ENCODE measurements at places on chromosomes 13 and 19.
A peak's percentile ranks its signal among the peaks of the same experiment; 100 is the strongest.

DNA sequence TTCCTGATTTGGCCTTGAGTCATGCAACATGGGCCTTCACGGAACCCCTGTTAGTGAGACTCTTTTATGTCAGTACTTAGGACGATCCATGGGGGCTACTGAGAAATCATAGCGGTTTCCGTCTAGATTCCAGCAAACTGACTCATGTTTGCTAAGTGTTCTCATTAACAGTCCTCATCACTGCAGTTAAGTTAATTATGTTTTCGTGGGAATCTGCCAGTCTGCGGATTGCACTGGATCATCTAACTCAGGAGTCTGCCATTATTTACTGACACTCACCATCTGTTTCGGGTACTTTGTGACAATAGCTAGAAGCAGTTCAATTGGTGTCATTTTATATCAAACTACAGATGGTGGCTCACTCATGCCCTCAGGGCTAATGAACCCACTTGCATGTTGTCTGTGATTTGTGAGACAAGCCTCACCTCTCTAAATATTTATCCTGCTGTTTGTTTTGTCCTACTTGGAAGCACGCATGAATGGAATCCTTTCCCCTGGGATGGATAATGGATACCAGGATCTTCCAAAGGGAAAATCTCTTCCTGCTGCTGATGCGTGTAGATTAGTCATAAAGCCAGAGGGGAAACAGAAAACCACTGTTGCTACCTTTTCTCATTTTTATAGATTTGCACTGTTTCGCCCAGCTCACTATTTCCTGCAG lies 61.8 kb downstream of the RAB20 start:
- DNase-seq = peak; percentile 80

DNA sequence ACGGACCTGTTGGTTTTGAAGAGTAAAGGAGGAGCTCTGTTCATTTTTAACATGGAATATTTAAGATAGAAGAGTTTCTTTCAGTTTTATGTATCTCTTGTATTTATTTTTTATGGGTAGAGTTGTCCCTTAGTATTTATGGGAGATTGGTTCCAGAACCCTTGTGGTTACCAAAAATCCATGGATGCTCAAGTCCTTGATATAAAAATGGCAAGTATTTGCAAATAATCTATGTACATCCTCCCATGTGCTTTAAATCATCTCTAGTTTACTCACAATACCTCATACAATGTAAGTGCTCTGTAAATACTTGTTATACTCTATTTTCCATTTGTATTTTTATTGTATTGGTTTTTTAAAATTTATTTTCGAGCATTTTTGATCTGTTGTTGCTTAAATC lies 63.1 kb downstream of the TM9SF2 start:
- no peak for DNase-seq

DNA sequence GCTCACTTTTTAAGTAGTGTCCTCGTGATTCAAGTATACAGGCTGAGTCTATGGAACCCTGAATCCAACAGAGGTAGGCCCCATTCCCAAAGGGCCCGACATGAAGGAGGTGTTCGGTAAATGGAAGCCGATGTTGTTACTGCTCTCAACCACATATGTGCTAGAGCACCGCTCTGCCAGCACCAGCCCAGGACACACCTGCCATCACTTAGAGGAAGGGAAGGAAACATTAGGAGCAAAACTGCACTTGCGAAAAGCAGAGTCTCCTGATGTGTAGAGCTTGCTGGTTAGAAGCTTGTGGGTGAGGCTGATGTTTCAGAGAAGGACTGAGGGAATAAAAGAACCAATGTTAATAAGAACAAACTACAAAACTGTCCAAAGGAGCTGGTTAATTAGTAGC lies 9.4 kb upstream of the CCDC97 start:
- DNase-seq = no peak

- DNase-seq = no peak
These were observed at the start of gene USP12 for GRCh38 chr13:27171244-27171826. Gene USP12 (minus strand): TSS chr13:27171811. CDS start chr13:27171639, 172 bp downstream.

DNA sequence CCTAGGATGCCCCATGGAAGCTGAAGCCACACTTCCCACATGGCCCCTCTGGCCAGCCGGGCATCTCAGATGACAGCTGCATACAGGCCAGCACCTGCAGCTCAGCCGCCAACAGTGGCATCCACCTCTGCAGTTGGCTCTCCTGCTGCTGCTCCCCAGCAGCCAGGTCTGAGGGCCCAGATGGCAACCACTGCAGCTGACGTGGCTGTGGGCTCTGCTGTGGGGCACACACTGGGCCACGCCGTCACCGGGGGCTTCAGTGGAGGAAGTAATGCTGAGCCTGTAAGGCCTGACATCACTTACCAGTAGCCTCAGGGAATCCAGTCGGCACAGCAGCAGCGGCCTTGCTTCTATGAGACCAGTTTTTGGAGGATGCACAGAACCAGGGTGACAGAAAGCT lies 45.3 kb upstream of the LSM14A start:
- no peak for DNase-seq

DNA sequence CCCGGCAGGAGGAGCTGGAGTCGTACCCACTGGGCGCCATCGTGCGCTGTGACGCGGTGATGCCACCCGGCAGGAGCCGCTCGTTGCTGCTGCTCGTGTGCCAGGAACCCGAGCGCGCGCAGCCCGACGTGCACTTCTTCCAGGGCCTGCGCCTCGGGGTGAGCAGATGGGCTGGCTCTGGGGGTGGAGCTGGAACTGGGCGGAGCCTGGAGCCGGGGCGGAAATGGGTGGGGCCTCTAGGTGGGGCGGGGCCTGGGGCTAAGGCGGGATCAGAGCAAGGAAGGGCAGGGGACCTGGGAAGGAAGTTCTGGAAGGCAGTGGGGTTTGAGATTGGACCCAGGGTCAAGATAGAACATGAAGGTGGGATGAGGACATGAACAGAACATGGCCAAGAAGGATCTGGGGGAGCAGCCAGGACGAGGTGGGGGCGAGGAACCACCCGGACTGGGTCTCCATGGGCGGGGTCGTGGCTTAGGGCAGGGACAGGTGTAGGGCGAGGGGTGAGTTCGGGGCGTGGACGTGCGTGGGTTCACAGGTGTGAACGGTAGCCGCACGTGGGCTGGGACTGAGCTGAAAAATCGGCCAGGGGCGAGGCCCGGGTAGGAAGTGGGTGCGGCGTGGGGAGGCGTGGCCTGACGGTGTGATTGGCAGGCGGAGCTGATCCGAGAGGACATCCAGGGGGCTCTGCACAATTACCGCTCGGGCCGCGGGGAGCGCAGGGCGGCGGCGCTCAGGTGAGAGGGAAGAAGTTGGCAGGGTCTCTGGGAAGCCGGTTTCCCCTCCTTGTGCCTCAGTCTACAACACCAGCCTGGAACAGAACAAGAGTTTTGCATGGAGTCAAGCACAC lies 4.7 kb downstream of the EPS8L1 start:
- DNase-seq = no peak

DNA sequence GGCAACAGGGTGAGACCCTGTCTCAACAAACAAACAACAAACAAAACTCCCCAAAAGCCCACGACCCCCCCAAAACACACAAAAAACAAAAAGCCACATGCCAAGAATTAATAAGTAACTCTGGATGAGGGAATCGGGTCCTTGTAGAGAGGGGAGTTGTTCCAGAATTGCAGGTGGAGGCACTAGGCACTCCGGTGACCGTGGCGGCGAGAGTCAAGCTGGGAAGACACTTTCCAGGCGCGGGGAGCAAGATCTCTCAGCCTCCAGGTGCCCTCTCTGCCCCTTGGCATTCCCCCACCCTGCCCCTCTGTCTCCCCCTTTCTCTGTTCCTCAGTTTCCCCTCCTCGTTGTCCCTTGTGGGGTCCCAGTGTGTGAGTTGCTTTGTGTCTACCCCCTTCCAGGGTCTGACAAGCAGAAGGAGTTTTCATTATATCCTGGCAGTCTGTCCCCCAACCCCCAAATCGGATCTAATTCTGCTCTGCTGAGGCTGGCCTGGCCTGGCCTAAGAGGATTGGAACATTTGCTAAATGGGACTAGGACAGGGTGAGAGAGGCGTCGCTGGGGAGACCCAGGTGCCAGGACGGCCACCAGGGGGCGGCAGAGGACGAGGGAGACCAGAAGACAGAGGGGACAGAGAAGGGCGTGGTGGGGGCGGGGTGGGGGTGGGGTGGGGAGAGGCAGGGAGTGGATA lies 8.3 kb upstream of the CRX start:
- peak; percentile 69 for DNase-seq

DNA sequence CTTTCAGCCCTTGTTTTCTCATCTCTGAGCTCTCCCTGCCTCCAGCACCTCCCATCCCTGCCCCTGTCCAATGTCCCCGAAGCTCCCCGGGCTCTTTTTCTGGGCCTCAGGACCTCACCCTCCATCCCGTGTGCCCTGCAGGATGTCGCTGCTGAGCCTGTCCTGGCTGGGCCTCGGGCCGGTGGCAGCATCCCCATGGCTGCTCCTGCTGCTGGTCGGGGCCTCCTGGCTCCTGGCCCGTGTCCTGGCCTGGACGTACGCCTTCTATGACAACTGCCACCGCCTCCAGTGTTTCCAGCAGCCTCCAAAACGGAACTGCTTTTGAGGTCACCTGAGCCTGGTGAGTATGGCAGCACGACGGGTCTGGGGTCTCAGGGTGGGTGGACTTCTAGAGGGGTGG lies 51.1 kb upstream of the CYP4F8 start:
- no peak for DNase-seq

DNA sequence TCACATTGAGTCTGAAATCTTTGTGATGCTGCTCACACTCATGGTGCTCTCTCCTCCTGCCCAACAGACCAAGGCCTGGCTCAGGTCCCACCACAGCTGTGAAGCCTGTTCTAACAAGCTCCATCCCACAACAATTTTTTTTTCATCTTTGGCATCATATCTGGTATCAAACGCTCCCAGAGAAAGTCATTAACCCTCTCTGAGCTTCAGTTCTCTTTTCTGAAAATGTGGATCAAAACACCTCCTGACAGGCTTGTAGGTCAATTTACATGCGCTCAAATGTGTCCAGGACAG lies 224.4 kb downstream of the LACC1 start:
- no peak for DNase-seq

- no peak for DNase-seq
These were observed 199.7 kb upstream of the TSHZ3 start for GRCh38 chr19:31548941-31549340.

DNA sequence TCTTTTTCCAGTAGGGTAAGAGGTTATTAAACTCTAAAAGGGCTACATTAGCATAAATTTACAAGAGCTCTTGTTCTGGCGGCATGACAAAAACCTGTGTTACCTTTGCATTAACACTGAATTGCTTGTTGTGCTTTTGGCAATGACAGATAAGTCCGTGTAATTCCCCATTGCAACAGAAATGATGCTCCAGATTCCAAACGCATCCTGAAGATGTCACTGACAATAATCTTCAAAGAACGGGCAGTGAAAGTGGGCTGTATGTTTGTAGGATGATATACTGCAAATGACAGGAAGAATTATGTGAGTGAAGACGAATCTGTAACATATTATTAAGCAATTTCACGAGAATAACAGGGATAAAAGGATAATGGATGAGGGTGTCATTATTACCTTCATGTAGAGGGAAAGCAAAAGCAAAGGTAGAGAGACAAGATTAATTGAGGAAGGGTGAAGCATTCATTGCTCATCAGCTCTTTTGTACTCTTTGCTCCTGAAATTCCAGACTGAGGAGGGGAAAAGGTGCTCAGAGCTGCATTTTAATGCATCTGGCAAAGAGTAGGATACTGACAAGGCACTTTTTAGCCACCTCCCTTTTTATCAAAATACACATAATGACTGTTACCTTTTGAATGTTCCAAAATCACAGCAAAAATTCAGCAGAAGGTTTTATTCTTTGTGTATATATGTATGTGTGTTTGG lies 38.5 kb upstream of the MAB21L1 start:
- DNase-seq = peak; percentile 4

Measured in PC-3 (cell line).